ENCODE measurements at places on chromosomes 7 and 10. TPM values are rescaled to one million over a fixed set of nuclear protein-coding genes. Genes with fewer than 3 reads are reported as not detected.

KLF14 gene
- not detected for total RNA-seq

C10orf62 gene
- total RNA-seq: not detected

SMO gene
- 22.1 TPM for total RNA-seq

FAM180A gene
- 7.1 TPM for total RNA-seq

EXOSC1 gene
- total RNA-seq: 37.6 TPM

Measured in vagina (tissue), 2 donors.